Cerebellum (tissue), 4 donors: ENCODE measurements at places on chromosomes 2 and 18.

- DNase-seq, result no peak
Measured at GRCh38 chr18:59570101-59570775, 127.0 kb downstream of the CCBE1 start.

DNA sequence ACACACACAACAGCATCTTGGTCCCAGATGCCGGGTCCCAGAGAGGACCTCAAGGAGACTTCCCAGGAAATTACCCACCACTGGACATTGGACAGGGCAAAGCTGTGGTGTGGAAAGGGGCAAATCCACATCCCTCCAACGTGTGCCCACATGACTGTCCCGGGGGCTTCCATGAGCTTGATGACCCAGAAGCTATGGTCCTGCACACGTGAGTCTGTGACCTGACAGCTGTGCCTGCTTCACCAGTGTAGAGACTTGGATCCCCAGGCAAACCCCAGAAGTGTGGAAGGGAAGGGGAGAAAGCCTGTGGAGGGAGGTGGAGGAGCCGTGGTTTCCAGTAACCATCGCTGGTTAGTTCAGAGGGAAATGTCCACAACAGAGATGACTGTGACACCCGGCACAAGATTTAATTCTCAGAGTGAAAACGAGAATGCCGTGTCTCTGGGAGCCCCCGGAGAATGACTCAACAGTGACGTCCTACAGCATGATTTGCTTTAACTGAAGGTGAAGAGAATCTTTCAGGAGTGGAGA is 19.1 kb upstream of the GPR55 start:
- DNase-seq, result no peak

DNA sequence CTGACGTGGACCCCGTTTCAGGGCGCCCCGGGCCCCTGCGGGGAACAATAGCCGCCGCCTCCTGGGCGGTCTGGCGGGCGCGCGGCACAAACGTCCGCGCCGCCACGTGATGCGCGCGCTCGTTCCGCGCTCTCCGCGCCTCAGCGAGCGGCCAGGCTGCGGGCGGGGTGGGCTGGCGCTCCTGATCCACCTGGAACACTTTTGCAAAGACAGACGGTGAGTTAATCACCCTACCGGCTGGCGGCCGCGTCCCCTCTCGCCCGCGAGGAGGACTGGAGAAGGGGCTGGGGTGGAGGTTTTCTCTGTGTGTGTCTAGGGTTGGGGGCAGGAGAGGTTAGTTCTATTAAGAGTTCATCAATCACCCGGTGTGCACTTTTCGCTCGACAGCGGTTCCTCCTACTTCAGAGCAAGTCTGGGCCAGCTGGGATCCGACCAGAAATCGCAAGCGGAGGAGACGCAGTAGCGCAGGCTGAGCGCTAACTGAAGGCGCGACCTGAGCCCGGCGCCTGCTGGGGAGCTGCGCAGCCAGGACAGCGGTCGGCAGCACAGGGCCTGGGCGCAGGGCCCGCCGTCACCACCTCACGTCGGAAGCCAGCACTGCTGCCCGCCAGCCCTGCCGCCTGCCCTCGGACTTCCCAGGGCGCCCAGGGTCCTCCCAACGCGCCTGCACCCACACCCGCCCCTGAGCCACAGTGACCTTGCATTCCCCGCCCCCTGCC is 10.3 kb upstream of the HOXD1 start:
- no peak for DNase-seq

DNA sequence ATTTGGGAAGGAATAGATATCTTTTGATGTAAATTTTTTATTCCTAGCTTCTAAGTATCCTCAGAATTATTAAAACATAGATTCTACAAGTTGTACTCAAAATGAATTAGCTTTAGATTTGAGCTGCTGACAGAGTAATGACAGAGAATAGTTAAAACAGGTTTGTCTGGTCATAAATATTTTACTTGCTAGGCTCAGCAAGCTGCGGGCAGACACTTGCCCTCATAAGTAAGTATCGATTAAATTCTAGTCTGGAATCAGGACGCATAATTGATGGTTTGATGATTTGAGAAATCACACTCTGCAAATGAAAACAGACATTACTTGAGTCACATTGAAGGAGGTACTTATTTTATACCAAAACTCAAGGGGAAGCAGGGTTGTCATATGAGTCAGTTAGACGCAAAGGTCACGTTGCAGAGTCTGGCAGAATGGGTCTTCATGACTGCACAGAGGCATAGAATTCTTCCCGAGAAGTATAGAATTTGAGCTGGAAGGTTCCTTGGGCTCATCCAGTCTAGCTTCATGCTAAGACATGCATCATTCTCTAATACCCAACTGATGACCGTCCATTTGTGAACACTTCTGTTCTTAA is 27.5 kb downstream of the ARL4C start:
- no peak for DNase-seq

DNA sequence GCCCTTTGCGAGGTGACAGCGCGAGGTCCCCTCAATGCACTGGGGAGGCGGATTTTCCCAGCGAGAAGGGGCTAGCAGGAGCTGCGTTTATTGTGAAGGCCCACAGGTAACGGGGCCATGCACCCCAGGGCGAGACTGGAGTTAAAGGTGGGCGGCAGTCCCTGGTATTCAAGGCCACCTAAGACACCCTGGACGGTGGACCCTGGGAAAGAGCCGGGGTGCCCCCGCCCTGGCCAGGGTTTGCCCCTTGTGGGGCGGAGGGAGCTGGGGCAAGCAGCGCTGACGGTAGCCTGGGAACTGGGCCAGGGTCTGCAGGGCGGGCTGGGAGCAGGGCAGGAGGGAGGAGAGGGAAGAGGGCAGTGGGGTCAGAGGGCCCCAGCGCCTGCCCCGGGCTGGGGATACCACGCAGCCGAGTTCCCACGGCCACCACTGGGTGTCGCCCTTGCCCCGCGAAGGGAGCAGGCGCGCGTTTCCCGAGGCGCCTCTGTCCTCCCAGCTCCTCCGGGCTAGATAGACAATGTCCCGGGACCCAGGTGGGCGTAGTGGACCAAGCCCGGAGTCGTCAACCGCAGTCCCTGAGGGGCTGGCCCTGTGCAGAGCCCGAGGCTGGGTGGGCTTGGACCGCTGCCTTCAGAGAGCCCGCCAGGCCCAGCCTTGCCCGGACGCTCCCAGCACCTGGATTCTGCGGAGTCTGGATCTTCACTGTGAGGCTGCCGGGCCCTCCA is 80.2 kb downstream of the SMAD4 start:
- DNase-seq, result peak; percentile 63

- DNase-seq, result no peak
Measured at GRCh38 chr18:77209587-77209986, 40.1 kb upstream of the GALR1 start.

DNA sequence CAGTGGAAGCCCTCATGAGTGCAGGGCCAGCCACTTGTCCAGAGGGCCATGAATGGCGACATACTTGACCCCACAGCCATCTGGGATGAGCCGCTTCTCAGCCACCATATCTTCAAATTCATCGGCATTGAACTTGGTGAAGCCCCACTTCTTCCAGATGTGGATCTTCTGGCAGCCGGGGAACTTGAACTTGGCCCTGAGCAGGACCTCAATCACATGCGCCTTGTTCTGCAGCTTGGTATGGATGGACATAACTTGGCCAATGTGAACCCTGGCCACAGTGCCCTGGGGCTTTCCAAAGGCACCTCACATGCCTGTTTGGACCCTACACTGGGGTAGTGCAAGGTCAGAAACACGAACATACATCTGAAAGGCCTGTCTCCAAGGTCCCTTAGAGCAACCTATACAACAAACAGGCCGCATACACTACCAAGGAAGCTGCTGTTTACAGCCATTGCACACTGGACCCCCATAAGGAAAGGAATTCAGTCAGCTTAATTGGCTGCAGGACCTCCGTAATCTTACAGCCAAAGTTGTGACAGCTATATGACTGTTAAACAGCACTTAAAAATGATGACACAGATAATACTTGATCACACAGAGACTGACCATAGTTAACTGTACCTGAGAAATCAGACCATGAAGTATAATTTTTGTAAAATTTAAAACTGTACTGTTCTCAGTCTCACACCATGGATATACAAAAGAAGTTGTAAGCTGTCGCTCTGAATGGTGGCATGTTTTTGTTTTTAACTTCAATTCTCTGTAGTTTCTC is 53.8 kb downstream of the USP34 start:
- no peak for DNase-seq

- DNase-seq, result no peak
Measured at GRCh38 chr18:37207343-37207742, 358.3 kb downstream of the CELF4 start.

GRCh38 chr2:205764270-205764746 is 82.0 kb downstream of the NRP2 start:
- DNase-seq, result peak; percentile 77

DNA sequence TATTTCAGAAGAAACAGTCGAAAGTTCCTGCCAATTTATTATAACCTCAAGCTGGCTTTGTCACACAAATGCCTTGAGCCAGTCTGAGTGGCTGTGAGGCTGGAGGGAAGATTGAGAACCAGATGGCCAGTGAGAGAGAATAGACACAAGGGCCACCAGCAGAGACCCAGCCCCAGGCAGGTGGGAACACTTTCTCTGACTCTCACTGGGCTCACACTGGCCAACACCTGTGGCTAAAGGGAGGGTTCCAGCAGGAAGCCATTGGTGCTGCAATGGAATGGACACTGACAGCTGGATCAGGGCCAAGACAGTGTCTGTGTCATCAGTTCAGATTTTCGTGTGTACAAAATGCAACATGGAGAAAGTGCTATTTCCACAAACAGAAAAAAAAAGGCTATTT is 29.9 kb downstream of the LOXHD1 start:
- DNase-seq, result peak; percentile 64

GRCh38 chr2:176206682-176207081 is 18.2 kb downstream of the HOXD1 start:
- DNase-seq, result no peak

DNA sequence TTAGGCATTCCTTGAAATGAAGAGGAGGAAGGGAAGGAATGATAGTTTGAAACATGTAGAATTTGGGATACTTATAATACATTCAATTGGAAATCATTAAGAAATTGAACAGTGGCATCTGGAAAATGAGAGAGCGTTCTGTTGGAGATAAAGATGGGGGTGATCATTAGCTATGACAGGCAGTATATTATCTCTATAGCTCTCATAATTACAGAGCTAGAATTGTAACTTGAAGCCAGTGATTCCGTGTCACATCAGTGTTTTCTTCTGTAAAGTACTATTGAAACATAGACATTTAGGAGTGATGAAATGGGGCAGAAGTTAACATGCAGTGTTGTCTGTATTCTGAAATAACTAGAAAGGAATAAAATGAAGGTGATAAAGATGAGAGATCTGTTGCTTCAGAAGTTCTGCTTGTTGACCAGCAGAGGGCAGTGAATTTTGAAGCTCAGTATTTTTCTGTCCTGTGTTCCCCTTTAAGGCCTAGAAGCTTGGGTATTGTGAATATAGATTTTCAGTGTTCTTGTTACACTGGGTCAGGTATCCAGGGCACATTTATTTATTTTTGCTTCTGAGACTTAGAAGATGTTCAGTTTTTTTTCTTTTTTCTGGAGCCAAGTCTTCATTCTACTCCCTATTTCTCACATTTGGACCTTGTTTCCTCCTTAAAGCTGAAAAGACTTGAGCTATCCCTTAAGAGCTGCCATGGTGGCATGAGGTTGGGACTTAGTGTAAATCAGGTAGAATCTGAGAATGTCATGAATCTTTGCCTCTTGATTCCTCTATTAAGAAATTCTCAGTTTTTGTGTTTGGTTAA is 157.4 kb downstream of the TAF4B start:
- peak; percentile 44 for DNase-seq

- DNase-seq, result no peak
Measured at GRCh38 chr2:160105366-160105765, 43.0 kb upstream of the PLA2R1 start.

DNA sequence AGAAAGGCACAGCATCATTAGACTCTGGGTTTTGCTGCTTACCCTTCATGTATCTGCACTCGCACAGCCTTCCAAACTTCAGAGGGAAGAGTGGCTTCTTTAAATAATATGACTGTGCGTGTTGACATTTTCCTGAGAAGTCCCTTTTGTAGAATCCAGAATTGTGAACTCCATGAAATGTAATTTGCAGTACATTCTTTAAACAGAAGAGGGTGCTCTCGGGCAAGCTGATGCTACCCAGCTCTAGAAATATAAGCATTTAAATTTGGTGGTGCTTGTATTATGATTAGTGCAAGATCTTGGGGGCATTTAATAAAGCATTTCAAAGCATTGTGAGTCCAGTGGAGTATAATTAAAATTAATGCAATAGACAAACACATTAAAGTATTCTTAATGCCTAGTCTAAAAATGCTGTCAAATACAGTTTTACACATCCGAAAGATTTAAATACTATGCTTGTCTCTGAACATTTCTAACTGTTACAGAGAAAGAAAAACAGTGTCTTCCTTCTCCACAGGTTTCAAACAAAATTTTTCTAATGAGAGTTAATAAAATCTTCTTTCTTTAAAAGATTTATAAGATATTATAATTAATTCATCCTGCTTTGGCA is 17.3 kb upstream of the GTF2A1L start:
- DNase-seq, result peak; percentile 10

DNA sequence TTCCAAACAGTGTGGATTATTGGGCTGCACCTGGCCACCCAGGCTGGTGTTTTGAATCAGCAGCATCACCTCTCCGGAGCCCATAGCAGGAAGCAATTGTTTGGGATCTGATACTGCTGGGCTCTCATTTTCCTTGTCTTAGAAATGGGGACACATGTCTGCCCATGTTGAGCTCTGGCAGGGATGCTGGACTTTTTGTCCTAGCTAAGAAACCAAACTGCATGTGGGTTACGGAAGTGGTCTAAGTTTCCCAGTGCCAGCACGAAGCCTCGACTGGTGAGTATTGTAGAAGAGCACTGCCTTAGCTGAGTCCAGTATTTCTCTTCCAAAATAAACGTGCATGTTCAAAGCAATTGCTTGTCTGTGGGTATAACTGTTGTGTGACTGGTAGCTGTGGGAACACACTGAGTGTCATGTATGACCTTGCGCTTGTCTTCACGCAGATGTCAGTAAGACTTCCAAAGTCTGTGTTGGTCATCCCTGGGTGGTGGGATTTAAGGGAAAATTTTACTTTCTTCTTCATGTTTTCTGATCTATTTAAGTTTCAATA is 43.6 kb downstream of the SH3RF3 start:
- no peak for DNase-seq

DNA sequence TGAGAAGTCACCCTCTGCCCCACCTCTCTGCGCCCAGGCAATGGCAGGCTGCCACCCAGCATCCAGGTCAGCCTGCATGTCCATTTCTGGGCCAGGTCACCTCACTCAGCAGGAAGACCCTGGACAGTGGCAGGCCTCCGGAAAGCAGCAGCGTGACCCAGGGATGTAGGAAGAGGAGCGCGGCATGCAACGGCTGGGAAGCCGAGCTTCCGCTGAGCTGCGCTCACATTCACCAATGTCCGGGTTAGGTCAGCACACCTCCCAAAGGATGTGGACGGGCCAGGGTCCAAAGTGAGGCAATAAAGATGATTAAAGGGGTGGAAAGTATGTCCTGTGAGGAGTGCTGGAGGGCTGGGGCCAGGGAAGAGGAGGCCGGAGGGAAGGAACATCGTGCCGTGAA is 174.5 kb downstream of the CTIF start:
- no peak for DNase-seq

DNA sequence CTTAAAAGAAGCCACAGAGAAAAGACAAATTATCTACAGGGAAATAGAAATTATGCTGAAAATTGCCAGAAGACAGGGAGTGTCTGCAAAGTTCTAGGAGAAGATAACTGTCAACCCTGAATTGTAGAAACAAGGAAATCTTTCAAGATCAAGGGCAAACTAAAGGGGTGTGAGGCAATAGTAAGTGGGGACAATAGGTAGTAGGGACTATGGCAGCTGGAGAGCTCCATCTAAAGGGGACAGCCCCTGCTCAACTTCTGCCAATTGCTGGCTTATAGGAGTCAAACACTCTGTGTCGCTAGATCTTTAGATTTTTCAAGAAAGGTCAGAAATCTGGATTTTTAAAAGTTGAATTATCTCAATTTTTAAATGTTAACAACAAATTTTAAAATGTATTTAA is 10.1 kb upstream of the ST3GAL5 start:
- no peak for DNase-seq
